NCI-H1048 (cell line): ENCODE measurements at places on chromosomes 1 and 21.

DNA sequence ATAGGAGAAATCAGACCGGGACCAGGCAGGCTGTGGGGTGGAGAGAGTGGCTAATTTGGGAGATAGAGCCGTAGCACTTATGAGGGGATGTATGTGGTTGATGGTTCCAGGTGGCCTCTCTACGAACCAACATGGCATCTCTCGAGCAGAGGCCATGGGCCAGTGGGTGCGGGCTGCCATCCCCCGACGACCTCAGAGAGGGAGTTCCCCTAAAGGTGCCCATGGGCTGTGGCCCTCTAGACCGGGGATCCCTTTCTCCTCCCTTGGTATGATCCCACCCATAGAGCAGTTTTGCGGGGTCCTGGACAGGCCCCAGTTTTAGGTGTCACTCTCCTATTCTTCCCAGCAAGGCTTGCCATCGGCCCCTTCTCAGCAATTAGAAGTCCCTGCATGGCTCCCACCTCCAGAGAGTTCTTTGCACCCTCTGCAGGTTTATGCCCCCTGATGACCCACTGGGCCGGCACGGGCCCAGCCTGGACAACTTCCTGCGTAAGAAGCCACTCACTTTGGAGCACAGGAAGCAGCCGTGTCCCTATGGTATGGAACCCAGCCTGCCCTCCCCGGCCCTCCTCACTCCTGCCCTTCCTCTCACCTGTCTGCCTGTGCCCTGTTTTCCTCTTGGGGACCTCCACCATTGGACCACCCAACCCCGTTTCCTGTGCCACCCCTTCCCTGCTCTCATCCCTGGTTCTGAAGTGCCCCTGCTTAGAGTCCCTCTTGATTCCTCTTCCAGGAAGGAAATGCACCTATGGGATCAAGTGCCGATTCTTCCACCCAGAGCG is 7.8 kb downstream of the ZC3H12A start:
- DNase-seq = no peak

GRCh38 chr1:93641527-93641926 is 40.1 kb downstream of the BCAR3 start:
- DNase-seq = no peak

DNA sequence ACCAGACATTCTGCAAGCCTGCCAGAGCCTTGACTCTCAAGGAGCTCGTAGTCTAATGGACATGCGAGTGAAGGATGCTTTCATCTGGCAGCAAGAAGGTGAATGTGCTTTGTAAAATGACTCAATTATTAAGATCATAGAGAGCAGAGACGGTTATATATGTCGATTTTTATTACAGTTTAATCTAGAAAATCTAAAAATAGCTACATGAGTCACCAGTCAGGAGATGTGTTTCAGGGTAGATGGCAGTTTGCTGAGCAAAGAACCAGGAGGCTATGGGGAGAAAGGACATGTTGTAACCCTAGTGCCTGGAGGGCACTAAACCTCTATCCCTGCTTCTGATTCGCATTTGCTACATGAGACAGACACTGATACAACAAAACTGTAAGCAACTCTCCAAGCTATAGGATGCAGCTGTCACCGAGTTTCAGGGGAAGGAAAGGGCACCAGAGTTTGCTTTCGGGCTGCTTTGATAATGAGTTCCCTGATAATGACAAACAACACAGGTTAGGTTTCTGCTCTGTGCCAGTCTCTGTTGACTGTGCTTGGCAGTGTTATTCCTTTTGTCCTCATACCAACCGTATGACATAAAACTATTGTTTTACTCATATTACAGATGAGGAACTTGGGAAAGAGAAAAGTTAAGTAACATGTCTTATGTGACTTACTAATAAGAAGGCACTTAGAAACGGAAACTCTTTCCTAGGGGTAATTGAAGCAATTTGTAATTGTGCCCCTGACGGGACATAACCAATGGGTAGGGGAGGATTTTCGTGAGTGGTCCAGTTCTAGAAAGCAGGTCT is 43.2 kb downstream of the C1orf198 start:
- no peak for DNase-seq

DNA sequence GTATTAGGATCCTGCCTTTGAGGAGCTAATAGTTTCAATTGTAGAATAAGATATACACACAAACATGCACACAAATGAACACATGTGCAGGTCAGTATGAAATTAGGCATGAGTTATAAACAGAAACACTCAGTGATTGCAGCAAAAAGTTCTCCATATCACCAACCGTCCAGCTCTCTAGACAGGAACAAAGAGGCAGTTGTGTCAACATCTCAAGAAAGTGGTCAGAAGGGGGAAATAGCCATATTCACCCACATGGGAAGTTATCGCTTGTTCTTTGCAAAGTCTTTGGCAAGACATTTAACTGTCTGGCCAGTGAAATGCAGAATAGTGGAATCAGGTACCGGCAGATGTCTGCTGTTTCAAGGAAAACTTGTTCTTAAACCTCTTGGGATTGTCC is 29.4 kb upstream of the PIGC start:
- no peak for DNase-seq

- DNase-seq = no peak
Measured at GRCh38 chr1:18997508-18997907, 41.0 kb upstream of the IFFO2 start.

DNA sequence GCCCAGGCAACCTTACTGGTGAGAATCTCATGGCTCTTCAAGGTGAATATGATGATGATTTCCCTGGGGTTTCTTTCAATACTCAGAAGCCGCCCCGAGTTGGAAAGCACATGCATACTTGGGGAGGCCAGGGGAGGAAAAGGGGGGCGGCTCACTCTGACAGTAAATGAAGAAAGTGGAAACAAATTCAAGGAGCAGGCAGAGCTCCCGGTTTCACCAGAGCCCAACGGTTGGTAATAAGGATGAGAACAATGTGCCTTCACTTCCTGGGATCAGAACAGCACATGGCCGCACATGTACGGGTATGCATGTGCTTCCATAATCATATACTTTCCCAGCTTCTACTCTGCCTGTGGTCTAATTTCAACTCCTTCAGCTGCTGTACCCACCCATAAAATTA is 3.8 kb upstream of the ARHGEF2 start:
- DNase-seq = no peak

- DNase-seq = no peak
Measured at GRCh38 chr1:197915260-197915861, 1.8 kb upstream of the LHX9 start.

- no peak for DNase-seq
Measured at GRCh38 chr21:41369920-41370839, 8.4 kb downstream of the MX2 start.

GRCh38 chr1:1771096-1771495 is 7.2 kb downstream of the NADK start:
- DNase-seq = no peak

DNA sequence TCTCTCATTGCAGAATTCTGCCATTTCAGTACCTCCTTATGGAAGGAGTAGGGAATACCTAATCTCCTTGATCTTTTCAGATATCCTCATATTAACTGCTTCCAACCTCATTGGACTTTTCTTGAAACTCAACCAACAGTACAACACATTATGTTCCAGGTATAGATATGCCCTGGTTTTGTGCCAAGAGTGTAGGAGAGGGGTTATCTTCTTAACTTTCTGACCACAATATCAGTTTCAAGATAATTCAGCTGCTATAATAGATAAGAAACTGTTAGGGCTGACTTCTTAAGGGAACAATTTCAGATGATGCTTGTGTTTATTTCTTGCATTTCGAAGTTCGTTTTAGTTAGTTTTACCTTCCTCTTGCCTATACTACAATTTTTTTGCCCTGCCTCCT is 2.1 kb upstream of the LPGAT1 start:
- no peak for DNase-seq

DNA sequence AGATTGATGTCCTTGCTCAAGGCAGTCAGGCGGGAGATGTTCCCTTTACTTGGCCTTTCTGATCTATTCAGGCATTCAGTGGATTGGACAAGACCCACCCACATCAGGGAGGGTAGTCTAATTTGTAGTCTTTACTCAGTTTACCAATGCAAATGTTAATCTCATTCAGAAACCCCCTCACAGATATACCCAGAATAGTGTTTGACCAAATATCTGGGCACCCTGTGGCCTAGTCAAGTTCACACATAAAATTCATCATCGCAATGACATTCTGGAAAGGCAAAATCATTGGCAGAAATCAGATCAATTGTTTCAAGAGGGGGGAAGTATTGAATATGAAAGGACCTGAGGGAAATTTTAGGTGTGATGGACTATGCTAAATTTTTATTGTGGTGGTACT is 12.5 kb upstream of the SFT2D2 start:
- no peak for DNase-seq

GRCh38 chr1:214664651-214665433 is 61.8 kb downstream of the CENPF start:
- DNase-seq = no peak

- no peak for DNase-seq
Measured at GRCh38 chr1:241849345-241849695, 1.3 kb downstream of the EXO1 start.

GRCh38 chr1:203278082-203278884 is 27.0 kb upstream of the BTG2 start:
- no peak for DNase-seq

DNA sequence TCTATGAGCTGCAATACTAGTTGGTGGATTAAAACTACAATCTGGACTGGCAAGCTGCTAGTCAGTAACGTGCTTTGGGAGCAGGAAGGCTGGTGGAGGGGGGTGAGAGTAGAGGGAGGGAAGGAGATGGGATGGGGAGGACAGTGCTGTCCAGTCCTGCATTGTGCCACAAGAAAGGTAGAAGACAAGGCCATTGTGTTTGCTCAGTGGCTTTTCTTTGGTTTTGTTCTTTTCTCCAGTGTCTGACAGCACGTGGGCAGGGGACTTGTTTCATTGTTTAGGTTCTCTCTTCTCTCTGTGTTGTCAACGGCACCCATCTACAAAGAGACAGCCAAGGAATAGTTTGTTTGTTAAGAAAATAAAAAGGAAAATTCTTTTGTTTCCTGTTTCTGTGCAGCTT is 362.8 kb upstream of the PLXNA2 start:
- DNase-seq = no peak

GRCh38 chr21:36628761-36629460 is 70.0 kb upstream of the SIM2 start:
- no peak for DNase-seq

DNA sequence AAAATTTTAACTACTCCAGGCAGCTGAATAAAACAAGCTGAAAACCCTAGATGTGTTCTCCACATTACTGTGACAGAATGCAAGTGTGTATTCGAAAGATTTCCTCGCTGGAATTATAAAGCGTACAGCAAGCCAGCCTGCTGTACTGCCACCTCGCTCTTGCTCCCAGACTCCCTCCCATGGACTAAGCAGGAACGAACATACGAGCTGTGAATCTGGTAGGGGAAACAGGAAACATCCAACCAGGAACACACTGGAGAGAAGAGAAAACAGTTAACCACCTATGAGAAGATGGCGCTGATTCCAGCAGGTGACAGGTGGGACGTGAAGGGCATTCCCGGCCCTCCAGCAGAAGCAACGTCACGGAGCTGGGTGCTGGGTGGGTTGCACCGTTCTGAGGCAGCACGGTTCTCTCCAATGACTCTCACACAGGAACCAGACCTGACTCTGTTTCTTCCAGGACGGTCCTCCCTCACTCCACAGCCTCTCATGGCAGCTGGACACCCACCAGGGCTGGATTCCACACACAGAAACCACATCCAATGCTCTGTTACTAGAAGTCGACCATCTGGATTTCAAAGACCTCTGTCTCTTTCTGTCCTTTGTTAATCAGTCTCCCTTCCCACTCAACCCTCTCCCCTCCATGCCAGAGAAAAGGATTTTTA is 219.2 kb downstream of the RERE start:
- DNase-seq = no peak

DNA sequence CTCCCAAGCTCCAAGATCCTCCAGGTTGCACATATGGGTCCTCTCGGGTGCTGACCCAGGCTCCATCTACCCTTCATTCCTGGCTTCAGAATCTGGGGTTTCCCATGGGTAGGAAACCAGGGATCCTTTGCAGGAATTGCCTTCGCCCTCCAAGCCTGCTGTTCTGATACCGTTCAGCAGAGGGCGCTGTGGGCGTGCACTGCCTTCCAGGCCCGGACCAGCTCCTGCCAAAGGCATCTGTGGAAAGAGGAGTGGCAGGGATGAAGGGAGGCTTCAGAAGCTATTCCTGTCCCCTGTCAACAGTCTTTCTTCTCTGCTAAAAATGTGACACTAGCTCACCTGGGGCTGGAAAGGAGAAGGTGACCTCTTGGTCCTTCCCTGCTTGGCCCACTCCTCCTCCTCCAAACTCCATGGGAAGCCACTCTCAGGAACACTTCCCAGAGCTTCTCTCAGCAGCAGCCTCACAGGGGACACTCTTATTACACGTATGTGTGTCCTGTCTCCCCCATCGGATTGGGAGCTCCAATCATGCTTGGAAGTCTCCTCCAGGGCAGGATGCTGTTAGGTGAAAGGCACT is 71.2 kb downstream of the VWA5B1 start:
- DNase-seq = no peak

- no peak for DNase-seq
Measured at GRCh38 chr1:17739050-17739449, 16.1 kb upstream of the ACTL8 start.

DNA sequence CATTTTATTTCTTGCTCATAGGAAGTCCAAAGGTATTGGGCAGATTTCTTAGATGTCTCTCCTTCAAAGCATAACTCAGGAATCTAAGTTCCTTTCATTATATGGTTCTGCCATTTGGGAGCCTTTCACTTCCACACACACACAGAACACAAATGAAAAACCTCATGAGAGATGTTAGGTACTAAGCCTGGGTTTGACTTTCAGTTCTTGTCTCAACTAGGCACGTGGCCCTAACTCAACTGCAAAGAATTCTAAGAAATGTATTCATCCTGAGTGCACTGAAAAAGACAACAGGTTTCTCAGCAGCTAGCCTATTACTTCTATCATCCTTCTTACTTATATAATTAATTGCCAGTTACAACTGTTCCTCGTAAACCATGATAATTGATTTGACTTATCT is 190.0 kb upstream of the SAMSN1 start:
- no peak for DNase-seq

GRCh38 chr21:25186273-25186672 is 421.0 kb downstream of the MRPL39 start:
- peak; percentile 35 for DNase-seq

GRCh38 chr1:84301004-84301784 is at the start of gene SAMD13:
Gene SAMD13, plus strand, starts transcription at chr1:84301708. Its CDS starts 1,527 bp downstream, at chr1:84303235.
- no peak for DNase-seq

DNA sequence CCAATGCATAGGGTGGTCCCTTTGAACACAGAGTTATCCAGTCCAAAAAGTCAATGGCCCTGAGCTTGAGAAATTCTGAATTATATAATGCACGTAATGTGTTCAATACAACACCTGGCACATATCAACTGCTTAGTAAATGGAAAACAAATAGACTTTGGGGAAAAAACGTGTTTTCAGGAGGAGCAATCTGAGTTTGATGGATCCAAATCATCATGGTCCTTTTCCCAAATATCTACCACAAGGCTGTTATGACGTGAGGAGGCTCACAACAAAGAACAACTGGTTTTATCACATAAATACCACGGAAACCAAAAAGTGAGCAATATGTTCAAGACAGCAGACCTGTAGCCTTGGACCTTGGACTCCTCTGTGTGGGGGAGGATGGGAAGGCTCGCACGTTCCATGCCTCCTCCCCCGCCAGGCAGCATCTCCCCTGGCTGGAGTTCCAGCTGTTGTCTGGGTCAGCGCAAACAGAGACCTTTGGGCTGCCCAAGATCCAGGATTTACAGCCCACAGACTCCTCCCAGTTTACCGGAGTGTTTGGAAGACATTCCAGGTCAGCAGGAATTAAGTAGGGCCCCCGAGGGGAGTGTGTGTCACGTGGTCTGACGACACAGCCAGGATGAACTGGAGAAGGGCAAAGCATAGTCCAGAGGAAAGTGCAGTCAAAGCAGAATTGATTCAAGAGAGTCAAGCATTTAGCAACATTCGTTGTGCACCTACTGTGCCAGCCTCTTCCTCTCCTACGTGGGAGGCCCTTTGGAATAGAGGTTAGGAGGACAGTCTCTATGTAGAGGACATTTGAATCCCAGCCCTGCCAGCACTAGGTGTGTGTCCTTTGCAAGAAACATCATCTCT is 32.2 kb upstream of the MED18 start:
- no peak for DNase-seq
